Stimulated activated CD4-positive, alpha-beta T cell treated with anti-CD3 and anti-CD28 coated beads, Interleukin-4, amount 100 ng/mL, for 48 hours (primary cell): ENCODE measurements at places on chromosomes 1 and 21.

DNA sequence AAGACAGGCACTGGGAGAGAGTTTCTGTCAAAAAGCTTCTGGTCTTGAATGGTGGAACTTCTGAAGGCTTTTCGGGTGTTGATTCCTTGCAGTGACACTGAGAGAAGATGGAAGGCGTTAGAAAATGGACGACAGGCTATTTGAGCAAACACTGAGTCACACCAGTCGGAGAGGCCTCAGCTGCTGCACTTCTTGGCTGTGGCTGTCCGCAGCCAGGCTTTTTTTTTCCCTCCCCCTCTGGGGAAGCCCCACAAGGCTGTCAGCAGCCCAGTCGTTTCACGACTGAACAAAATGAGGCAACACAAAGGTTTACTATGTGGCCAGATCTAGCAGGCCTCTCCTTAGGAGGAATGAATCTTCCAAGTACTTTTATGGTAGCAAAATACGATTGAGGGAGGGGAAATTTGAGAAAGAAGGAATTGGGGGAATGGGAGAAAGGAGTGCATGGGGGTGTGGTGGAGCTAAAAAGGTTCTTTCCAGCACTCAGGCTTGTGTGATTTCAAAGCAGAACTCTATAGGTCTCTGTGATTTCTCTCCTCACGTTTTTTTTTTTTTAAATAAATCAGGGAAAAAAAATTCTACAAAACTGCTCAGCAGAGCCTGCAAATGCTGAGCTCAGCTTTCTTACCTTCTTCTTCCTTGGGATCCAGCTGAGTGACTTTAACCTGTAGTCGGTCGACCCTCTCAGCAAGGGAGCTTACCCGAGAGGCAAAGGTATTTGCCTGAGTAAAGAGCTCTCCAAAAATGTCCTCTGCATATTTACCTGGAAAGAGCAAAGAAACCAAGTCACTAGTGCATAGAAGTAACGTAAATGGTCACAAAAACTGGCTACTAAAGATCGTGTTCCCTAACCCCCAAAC lies 26.1 kb downstream of the GPR3 start:
- DNase-seq = peak; percentile 70

- DNase-seq = peak; percentile 63
Observed at GRCh38 chr1:145961425-145962156, 2.8 kb downstream of the ANKRD34A start.

GRCh38 chr1:20153000-20153418 lies 13.9 kb downstream of the PLA2G2F start:
- DNase-seq = no peak

- no peak for DNase-seq
Observed at GRCh38 chr1:171984262-171984661, 143.0 kb downstream of the DNM3 start.

GRCh38 chr1:44905276-44905675 lies 62.2 kb upstream of the PTCH2 start:
- no peak for DNase-seq

DNA sequence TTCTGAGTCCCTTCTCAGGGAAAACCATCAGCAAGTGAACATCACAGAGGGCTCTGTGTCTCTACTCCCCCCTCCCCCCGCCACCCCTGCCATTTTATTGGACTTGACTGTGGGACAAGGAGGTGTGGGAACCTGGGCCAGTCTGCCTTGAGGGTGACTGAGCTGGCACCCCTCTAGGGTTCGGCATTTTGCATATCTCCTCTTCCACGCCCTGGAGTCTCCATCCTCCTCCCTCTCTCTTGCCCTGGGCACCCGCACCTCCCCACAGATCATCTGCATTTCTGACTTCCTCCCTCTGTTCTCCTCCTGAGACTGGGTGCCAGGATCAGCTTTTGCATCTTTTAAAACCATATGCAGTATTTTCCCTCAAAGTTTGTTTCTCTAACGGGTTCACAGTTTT lies 107.1 kb upstream of the ERRFI1 start:
- no peak for DNase-seq

GRCh38 chr1:83959824-83960498 lies 39.0 kb downstream of the TTLL7 start:
- no peak for DNase-seq

GRCh38 chr1:224623310-224623714 lies 7.2 kb downstream of the CNIH3 start:
- no peak for DNase-seq

GRCh38 chr21:46148106-46148505 lies 7.3 kb downstream of the FTCD start:
- DNase-seq = no peak

- DNase-seq = no peak
Observed at GRCh38 chr1:58397187-58397820, 149.2 kb downstream of the OMA1 start.

DNA sequence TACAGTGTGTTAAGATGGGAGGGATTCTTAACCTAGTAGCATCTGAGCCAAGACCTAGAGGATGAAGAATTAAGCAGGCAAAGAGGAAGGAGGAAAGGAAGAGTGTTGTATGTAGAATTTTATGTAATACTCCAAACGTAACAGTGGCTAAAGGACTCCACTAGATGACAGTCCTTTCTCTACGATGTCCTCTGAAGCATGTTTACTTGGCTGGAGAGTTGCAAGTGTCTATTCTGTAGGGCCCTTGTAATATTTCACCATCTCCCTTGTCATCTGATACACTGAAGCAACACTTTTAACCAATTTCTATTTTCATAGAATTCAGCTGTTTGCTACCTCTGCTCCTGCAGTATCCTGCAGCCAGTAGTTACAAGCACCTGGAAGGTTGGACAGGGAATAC lies 2.2 kb upstream of the YBX1 start:
- DNase-seq = no peak

DNA sequence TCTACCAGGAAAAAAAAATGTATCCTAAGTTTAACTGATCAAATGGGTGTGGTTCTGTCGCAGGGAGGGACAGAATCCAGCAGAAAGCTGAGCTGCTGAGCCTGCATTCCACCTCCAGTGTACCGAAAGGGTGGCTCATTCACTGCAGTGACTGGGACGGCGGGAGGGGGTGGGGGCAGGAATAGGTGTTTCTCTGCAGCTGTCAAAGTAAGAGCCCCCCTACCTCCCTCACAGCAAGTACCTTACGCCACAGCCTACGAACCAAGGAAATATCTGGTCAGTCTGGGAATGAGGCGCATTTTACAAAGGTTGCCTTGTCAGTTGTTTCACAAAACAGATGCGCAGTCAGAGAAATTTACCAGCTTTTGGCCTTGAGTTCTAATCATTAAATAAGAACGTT lies 1.7 kb downstream of the S100B start:
- no peak for DNase-seq

DNA sequence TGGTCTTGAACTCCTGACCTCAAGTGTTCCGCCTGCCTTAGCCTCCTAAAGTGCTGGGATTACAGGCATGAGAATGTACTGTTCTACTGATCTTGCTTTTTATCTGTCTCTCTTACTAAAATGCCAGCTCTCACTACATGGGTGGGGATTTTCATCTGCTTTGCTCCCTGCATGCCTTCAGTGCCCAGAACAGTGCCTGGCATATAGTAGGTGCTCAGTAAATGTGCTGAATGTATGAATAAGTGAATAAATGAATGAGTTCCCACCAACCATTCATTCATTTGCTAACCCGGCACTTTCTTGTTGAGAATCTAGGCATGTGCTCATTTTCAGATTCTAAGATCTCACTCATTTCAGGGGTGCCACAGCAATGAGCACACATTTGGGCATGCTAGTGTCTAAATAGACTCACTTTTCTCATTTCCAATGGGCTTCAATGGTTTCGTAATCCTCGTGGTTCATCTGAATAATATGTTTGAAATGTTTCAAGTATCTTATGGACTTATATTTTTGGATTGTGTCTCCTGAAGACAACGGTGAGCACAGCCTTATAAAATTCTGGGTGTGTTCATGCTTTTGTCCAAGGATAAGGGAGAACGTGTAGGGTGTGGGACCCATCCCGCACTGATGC lies 7.6 kb downstream of the DHRS3 start:
- no peak for DNase-seq

DNA sequence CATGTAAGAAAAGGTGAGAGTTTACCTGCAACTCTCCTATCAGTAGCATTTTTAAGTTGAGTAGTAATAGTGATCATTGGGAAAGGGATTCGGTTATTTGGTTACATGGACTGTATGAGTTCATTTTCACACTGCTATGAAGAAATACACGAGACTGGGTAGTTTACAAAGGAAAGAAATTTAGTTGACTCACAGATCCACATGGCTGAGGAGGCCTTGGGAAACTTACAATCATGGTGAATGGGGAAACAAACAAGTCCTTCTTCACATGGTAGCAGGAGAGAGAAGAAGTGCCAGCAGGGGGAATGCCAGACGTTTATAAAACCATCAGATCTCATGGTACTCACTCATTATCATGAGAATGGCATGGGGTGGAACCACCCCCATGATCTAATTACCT lies 59.3 kb upstream of the FBXO28 start:
- no peak for DNase-seq

GRCh38 chr1:11535761-11536572 lies 57.0 kb downstream of the DISP3 start:
- no peak for DNase-seq

- no peak for DNase-seq
Observed at GRCh38 chr1:7274256-7274655, 489.0 kb downstream of the CAMTA1 start.

GRCh38 chr21:45071078-45071873 lies 3.1 kb upstream of the ADARB1 start:
- DNase-seq = no peak

- no peak for DNase-seq
Observed at GRCh38 chr1:113142791-113143190, 69.8 kb downstream of the LRIG2 start.

- DNase-seq = no peak
Observed at GRCh38 chr1:29162476-29163138, 19.1 kb downstream of the SRSF4 start.

DNA sequence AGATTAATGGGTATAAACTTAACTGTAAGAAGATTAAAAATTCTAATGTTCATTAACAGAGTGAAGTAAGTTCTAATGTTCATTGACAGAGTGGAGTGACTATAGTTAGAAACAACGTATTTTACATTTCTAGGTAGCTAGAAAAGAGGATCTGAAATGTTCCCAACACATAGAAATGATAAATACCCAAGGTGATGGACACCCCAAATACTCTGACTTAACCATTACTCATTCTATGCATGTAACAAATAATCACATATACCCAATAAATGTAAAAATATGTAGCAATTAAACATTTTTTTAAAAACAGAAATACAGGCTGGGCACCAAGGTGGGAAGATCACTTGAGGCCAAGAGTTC lies 62.1 kb downstream of the ABL2 start:
- no peak for DNase-seq

- peak; percentile 19 for DNase-seq
Observed at GRCh38 chr1:67429528-67430357, 459 bp downstream of the SERBP1 start.

- DNase-seq = no peak
Observed at GRCh38 chr1:115929881-115930280, 46.4 kb upstream of the SLC22A15 start.

GRCh38 chr1:29349871-29350491 lies 113.7 kb downstream of the PTPRU start:
- DNase-seq = no peak

DNA sequence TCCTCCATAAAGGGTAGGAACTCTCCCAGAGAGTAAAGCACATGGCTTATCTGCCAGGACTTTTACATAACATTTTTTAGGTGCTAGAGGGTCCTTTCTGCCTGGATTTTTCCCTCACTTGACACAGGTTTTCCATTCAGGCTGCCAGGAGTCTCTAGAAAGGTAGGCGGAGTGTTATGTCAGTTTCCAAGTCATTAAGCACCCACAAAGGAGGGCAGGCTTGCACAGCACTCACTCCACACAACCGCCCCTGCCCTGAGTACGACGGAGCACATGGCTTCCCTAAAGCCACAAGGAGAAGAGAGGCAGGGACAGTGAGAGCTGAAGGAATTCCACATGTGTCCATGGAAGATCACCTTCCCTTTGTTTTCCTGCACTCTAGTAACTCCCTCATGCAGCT lies 55.7 kb downstream of the CAPZB start:
- no peak for DNase-seq

- DNase-seq = peak; percentile 90
Observed at GRCh38 chr1:155176544-155177071, 3.0 kb downstream of the TRIM46 start.

DNA sequence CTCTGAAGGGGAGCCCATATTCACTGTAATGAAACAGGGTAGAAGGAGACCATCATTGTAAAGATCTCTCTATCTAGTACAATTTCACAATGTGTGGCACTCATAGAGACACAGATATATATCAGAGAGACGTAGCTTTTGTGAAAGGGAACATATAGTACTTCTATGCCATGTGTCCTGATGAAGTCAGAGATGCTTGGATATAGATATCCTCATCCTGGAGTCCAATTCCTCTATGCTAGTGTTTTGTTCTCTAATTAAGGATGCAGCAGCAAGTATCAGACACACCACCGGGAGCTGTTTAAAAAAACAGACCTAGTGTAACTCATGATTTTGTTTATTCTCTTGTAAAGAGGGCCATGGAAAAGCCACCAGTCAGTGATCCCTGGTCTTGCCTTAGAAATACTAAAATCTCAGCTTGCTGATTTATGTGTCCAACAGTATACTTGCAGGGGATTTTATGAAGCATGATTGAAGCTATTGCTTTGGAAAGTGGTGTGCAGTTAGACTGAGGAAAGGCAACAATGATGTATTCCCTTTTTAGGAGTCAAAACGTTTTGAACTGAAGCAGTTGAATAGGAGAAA lies 2.5 kb downstream of the NCAM2 start:
- DNase-seq = no peak

DNA sequence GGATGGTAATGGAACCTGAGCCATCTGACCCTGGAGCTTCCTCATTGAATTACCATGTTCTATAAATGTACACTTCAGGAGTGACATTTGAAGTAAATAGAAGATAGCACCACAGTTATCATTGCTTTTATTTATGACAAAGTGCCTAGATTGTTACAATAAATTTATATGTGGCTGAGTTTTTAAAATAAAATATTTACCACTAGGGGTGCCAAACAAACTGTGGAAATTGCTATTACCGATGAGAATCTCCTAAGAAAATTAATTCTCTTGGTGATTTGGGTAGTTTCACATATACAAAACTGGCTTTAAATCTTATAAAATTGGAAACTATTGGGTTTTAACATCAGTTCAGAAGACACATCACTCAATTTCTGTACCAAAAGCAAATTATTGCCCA lies 1.4 kb upstream of the TNR start:
- no peak for DNase-seq

DNA sequence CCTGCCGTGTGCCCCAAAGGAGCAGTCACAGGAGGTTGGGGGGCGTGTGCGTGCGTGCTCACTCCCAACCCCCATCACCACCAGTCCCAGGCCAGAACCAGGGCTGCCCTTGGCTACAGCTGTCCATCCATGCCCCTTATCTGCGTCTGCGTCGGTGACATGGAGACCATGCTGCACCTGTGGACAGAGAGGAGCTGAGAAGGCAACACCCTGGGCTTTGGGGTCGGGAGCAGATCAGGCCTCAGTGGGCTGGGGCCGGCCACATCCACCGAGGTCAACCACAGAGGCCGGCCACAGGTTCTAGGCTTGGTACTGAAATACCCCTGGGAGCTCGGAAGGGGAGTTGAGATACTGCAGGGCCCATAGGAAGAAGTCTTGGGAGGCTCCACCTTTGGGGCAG lies 23.5 kb downstream of the COL6A1 start:
- DNase-seq = no peak

- DNase-seq = no peak
Observed at GRCh38 chr1:38541223-38541622, 318.3 kb downstream of the RRAGC start.
